NCI-H1694 treated with DMSO at 0.1 percent for 48 hours (cell line): ENCODE measurements at places on chromosomes 7 and 10.
A peak's percentile ranks its signal among the peaks of the same experiment; 100 is the strongest.

DNA sequence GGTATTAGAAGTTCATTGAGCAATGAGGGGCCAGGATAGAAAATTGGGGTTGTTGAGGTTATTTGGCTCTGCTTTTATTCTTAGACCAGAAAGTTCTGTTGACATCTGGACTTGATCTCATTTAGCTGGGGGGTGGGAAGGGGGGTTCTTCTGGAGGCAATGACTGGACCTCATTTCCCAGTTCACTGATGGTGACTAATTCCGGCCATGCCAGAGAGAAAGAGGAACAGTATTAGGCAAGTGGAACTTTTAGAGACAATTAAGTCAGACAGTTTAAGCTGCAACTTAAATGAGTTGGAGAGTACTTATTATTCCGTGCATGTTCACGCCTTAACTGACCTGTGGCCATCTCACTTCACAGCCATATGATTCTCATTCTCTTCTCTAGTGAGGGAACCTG is 512.5 kb downstream of the REEP3 start:
- no peak for DNase-seq

GRCh38 chr10:95384011-95384704 is 93.4 kb upstream of the PDLIM1 start:
- no peak for DNase-seq

DNA sequence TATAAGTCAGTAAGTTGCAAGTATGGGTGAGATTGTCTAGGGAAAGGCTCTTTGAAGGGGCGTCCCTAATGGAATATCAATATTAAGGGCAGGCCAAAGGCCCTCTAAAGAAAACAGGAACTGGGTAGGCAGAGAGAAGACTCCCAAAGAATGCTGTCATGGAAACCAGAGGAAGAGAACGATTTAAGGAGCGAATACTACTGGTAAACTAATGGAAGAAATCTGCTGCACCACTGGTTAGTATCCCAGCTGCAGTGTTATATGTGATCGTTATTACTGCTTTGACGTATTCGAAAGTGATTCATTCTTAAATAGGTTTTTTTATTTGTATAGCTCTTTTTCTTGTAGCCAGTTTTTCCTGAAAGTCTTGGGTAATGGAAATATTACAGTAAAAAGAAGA is 1.3 kb downstream of the CASP2 start:
- no peak for DNase-seq

GRCh38 chr7:3924277-3924676 is 623.2 kb downstream of the SDK1 start:
- DNase-seq, result no peak

- peak; percentile 75 for DNase-seq
Observed at GRCh38 chr10:59337201-59337652, 25.1 kb downstream of the FAM13C start.

- DNase-seq, result no peak
Observed at GRCh38 chr7:83306502-83306901, 143.8 kb upstream of the PCLO start.
